CD4-positive, alpha-beta T cell treated with Interleukin-10 for 1 hour (primary cell): ENCODE measurements at places on chromosomes 3 and 15.

DNA sequence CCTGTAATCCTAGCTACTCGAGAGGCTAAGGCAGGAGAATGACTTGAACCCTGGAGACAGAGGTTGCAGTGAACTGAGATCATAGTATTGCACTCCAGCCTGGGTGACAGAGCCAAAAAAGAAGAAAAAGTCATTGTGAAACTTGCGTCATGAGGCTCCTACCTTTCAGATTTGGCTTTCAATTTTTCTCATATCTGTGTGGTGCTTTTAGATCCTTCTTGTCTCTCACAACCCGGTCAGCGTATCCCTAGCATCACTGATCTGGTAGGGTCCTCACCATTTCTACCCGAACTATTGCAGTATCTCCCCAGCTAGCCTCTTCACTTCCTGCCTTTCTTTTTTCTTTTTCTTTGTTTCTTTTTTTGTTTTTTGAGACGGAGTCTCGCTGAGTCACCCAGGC lies 21.6 kb upstream of the GCNT3 start:
- DNase-seq, result no peak

GRCh38 chr3:9901967-9902366 lies 681 bp upstream of the IL17RE start:
- peak; percentile 44 for DNase-seq

DNA sequence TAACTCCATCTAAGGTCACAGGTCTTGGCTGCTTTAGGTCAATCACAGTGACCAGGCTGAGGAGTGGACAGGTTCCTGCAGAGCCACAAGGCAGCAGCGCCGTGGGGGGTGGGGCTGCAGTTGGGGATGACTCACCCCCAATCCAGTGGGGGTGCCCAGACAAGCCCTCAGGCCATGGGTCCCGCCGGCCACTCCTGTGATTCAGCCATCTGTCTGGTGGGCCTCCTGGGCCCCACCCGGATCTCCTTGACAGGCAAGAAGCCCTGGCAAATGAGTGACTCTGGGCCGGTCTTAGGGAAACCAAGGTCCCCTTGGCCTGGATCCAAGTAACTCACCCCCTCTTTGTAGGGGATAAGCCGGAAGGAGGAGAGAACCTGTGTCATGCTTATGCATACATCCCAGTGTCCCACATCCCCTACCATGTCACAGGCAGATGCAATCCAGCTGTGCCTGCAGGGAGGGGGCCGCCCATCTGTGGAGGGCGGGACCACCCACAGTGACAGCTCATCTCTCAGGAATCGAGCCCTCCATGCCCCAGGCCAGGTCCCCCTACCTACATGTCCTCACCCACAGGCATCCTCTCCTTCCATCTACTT lies 495 bp upstream of the COL7A1 start:
- no peak for DNase-seq

DNA sequence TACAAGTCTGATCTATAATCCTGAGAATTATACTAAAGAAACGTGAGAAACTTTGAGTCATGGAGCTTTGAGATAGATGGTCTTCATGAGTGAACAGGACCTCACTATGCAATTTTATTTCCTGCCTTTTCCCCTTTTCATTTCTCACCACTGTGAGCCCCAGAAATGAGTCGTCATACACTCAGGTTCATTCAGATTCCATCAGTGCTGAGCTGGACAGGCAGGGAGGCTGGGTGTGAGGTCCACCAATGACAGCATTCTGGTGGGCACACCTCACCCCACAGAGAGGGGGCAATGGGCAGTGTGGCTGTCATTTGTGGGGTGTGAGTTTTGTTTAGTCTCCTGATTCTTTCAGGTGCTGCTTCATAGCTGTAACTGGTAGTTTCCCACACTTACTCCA lies 16.9 kb downstream of the TIGIT start:
- no peak for DNase-seq

- DNase-seq, result no peak
Observed at GRCh38 chr15:78921940-78922339, 22.9 kb downstream of the CTSH start.

- peak; percentile 79 for DNase-seq
Observed at GRCh38 chr3:71069797-71070196, 513.7 kb downstream of the FOXP1 start.

DNA sequence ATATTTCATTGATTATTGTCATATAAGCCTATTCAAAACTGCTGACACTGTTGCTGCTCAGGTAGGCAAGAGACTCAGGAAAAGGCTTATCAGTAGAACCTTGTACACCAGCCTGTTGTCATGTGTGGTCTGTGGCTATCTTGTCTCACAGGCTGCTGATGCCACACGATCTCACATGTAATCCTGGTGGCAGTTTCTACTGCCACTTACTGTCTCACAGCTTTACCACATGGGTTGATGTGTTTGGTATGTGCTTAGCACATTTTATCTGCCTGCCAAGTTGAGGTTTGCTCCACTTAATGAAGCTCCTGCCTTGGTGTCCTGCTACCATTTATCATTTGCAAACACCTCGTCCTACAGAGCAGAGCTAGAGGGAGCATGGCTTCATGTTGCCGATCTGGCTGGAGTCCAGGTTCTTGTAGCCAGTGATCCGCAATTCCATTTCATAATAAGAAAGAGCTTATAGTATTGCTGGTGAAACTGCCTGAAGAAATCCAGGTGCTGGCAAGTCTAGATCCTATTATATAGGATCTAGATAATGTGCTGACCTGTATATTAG lies 637.9 kb downstream of the NLGN1 start:
- no peak for DNase-seq

DNA sequence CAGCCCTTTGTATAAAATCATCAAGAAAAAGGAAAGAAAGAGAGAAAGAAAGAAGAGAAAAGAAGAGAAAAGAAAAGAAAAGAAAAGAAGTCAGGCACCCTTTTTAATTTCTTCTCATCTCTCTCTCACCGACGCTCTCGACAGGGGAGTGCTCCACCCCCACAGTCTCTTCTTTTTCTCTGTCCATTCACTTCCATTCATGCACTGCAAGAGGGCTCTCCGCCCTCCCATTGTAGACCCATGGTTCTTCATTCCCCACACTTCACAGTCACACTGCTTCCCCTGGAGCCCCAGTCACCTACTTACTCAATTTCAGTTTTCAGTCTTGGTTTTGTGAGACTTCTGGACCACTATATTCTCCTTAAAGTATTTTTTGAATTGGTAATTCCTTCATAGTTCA lies 254.7 kb downstream of the SOX2 start:
- DNase-seq, result no peak

DNA sequence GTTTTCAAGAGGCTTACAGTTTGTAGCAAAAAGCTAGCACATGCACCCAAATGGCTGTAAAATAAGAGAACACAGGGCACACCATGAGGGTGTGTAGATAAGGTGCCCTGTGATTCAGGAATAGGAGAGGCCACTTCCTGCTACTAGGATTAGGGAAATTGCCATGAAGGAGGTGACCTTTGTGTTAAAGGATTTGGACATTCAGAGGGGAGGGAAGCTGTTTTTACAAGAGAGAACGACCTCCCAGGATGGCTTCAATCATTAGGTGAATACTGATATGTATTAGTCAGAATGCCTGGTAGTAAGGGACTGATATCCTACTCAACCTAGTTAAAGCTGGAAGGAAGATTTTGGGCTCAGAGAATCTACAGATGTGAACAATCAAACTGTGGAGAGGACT lies 35.7 kb upstream of the ABHD17C start:
- no peak for DNase-seq

GRCh38 chr3:182668541-182668940 lies 124.8 kb upstream of the ATP11B start:
- no peak for DNase-seq

DNA sequence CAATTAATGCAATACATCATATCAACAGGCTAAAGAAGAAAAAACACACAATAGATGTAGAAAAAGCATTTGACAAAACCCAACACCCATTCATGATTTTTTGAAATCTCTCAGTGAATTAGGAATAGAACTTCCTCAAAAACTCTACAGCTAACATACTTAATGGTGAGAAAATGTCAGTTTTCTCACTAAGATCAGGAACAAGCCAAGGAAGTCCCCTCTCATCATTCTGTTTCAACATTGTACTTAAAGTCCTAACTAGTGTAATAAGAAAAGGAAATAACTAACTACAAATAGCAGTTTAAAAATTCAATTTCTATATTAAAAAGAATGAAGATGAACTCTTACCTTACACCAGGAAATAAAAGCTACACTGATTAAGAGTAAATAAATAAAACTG lies 77.8 kb downstream of the DCLK3 start:
- DNase-seq, result no peak

GRCh38 chr3:42983927-42984326 lies 4.8 kb downstream of the GASK1A start:
- DNase-seq, result no peak
